ENCODE measurements at places on chromosomes 3 and 15.

GRCh38 chr3:100331660-100332059 lies 2.9 kb upstream of the NIT2 start:
- no peak for DNase-seq

GRCh38 chr15:57806003-57806402 lies 99.5 kb downstream of the POLR2M start:
- DNase-seq = no peak

- DNase-seq = peak; percentile 3
These were observed 118.4 kb upstream of the TMC3 start for GRCh38 chr15:81492331-81492968.

GRCh38 chr15:88894348-88894818 lies 961 bp downstream of the HAPLN3 start:
- no peak for DNase-seq

GRCh38 chr3:10444110-10444429 lies 61.3 kb downstream of the ATP2B2 start:
- DNase-seq = no peak

- DNase-seq = no peak
These were observed 193.3 kb upstream of the TTC14 start for GRCh38 chr3:180408654-180409053.

GRCh38 chr15:53160092-53160704 lies 370.1 kb upstream of the ONECUT1 start:
- DNase-seq = no peak

- DNase-seq = no peak
These were observed 227.8 kb upstream of the PLSCR5 start for GRCh38 chr3:146832857-146833458.

- no peak for DNase-seq
These were observed 1.4 kb downstream of the CYFIP1 start for GRCh38 chr15:22978691-22979237.

DNA sequence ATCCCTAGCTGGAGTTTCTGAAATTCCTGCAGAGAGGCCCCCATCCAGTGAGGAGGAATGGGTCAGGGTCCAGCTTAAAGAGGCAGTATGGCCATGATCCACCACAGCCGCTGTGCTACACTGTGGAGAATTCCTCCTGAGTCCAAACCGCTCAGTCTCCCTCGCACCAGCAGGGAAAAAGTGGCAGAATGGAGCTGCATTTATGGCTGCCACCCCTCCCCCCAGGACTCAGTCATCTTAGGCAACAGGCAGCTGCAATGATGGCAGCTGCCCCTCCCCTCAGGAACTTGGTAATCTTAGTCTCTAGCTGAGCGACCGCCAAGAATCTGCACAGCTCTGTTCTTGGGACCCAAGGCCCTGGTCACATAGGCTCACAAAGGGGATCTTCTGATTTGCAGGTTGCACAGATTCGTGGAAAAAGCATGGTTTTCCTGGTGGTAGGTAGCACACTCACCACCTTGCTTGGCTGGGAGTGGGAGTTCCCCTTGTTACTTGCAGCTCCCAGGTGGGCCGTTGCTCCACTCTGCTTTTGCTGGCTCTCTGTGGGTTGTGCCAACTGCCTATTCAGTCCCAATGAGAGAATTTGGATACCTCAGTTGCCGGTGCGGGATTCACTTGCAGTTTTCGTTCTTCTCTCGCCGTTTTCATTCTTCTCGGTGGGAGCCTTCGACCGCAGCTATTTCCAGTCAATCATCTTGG lies 204.1 kb downstream of the STXBP5L start:
- DNase-seq = no peak

DNA sequence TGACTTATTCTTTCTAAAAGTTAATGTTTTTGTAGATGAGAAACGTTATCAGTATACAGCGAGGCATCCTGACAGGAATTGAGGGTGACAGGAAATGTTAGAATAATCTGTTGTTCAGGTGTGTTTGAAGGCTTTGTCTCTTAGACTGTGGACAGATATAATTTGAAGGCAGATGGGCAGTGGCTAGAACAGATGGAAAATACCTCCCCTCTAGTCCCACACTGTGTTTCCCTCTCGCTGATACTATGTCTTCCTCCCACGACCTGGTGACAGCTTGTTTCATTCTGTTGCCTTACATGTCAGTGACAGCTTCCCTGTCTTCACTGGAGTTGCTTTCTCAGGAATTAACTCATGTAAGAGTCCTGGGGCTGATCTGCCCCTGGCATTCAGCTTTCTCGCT lies 125.3 kb downstream of the MYRIP start:
- DNase-seq = no peak

- no peak for DNase-seq
These were observed 27.7 kb downstream of the C15orf39 start for GRCh38 chr15:75229191-75230015.

- no peak for DNase-seq
These were observed 61.3 kb downstream of the PRTG start for GRCh38 chr15:55681631-55682030.

GRCh38 chr15:80105193-80105592 lies 45.7 kb downstream of the ZFAND6 start:
- no peak for DNase-seq

GRCh38 chr3:158097593-158098308 lies 8.5 kb downstream of the SHOX2 start:
- DNase-seq = no peak

GRCh38 chr15:88833731-88834100 lies 30.5 kb downstream of the ACAN start:
- DNase-seq = no peak

DNA sequence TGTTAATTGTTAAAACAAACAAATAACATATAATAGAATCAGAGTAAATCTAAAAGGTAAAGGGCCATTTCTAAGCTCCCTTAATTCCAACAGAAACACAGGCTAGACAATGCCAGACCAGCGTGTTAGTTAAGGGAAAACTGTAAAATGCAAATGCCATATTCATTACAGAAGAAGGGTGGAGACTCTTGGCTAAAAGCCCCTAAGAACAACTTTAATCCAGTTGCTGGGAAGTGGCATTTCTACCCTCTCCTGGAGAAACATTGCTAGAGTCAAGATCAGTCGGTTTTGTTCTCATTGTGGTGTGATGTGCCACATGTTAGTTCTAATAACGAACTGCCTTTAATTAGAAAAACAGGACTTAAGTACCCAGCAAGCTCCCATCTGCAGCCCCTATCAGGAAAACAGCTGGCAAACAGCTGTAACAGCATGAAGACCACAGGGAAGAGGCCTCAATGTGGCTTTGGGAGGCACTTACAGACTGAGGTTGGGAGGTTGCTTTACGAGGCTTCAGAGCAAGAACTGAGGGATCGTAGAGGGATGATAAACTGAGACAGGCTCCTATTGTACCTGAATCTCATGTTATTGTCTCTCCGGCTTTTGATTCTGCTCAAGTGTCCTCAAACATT lies 1134.8 kb downstream of the ROBO1 start:
- no peak for DNase-seq

DNA sequence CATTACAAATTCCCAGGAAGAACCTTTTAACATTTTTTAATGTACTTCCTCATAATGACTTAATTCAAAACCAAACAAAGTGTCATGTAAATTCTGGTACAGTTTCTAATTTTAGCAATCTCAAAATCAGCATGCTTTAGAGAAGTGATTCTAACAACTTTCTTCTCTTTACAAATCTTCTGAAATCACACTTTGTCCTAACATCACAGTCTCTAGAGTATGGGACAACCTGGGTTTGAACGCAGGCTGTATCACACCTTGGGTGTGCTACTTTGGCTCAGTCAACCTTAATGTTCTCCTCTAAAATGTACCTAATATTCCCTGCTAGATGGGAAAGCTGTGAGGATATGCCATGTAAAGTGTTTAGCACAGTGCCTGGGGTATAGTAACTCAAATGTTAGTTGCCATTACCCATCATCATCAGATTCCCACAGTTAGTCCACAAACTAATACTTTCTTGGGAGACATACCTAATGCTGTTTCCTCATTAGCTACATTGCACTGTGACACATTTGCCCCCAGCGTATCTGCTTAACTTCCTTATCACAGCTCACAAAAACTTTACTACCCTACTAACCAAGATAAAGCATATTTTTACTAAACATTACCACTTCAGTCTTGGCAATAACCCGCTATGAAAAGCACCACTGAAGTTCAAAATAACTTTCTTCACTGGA lies 3.1 kb downstream of the TSPAN3 start:
- DNase-seq = no peak

DNA sequence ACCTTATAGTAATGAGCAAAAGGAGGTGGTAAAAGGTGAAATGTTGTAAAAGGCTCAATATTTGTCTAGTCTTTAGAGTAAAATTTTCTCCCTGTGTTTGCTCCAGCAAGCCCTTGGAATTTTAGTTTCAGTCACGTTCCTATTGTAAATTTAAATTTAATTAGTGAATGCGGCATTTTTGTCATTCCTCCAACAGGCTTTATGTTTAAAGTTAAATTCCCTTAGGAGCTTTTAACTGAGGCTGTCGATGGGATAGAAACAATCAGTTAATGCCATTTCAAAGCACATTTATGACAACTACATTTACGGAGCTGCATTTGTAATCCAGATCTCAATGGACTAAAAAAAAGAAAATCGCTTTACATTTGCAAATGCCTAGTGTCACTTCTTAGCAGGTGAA lies 868 bp upstream of the GADL1 start:
- no peak for DNase-seq

GRCh38 chr3:47961815-47962606 lies 54.2 kb downstream of the MAP4 start:
- no peak for DNase-seq

GRCh38 chr3:16523778-16524177 lies 10.3 kb upstream of the RFTN1 start:
- no peak for DNase-seq

DNA sequence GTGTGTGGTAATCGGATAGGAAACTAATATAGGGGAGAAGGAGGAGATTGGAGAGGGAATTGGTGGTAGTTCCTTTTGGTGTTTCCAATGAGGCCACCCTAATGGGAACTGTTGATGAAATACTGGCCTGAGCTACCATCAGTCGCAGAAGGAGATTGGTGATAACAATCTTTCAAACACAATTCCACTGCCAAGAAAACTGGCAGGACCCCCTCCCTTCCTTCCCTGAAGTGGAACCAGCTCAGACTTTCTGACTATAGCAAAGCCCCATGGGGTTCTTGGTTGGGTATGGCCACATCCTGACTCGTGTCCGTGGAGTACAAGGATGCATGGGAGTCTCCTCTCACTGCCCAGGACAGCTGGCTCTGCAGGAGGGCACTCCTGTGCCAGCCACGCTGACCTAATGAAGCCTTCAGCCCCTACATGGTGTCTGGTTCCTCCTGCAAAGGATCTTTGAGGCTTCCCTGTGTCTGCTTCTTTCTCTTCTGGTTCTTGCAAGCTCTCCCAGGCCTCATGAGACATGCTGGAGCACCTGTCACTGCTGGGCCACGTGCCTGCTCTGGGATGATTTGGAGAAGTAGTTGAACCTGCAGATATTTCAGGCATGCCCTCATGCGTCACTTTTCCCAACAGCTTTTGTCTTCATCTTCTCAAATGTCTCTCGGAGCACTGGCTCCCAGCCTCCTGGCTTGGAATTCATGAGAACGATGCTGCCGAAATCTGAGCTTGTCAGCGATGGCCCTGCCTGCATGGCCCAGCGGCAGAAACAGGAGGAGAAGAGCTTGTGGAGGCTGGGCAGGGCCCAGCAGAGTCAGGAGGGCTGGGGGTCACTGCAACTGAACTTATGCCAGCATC lies 90.0 kb upstream of the ADPGK start:
- no peak for DNase-seq

GRCh38 chr15:89175617-89176191 lies 45.7 kb downstream of the RLBP1 start:
- DNase-seq = no peak

DNA sequence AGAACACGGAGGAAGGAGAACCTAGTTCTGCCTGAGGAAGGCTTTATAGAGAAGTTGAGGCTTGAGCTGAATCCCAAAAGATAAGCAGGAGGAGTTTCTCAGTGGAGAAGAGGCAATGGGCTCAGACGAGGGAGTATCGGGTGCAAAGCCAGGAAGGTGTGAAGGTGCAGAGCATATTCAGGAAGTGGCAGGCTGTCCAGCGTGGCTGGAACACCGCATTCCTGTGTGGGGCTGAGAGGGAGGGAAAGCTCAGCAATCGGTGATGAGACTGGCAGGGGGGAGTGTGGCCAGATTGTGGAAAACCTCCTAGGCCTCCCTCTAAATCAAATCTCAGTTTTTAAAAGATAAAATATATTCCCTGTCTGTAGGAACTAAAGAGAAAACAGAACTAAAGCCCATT lies 63.0 kb downstream of the ARHGAP31 start:
- no peak for DNase-seq

- no peak for DNase-seq
These were observed 16.5 kb downstream of the SPICE1 start for GRCh38 chr3:113498221-113499005.

DNA sequence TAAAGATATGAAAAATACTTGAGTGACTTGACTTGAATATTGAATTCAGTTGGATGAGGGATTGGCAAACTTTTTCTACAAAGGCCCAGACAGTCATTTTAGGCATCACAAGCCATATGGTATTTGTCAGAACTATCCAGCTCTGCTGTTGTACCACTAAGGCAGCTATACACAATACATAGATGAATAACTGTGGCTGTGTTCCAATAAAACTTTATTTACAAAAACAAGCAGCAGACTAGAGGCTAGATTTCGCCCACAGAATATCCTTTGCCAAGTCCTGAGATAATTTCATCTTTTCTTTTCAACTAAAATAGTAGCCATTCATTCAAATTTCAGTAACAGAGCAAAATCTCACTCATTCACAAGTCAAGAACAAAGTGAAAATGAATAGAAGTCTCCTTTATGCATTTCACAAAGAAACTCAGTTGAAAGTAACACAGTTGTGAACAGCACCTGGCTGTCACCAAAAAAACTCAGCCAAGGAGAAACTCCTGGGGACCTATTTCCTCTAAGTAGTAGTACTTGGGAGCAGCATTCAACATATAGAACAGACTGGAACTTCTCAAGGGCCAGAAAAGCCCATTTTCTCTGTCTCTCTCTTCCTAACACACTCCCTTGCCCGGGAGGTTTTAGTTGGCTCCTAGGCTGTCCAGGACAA lies 56.3 kb downstream of the OSBPL10 start:
- no peak for DNase-seq

DNA sequence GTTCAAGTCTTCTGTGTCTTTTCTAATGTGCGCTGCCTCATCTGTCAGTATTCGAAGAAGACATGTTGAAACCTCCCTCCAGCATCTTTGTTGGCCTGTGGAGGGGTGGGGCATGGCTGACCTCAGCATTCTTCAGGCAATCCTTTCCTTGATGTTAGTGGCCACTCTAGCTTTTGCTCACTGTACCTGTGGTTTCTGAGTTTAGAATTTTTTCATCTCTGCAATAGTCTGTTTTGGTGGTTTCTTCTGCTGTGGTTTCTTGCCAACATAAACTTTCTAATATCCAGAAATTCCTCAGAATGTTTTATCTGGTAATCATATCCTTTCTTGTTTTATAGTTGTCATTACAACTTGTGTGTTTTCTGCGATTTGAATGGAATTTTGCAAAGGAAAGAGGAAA lies 251.3 kb upstream of the NR2E3 start:
- DNase-seq = no peak

GRCh38 chr3:100164743-100165142 lies 50.4 kb upstream of the FILIP1L start:
- DNase-seq = no peak

GRCh38 chr3:30811151-30811795 lies 83.2 kb downstream of the GADL1 start:
- no peak for DNase-seq

Measured in amygdala (tissue), 56 donors.